ENCODE measurements at places on chromosomes 11 and 22. TPM values are rescaled to one million over a fixed set of nuclear protein-coding genes. Genes with fewer than 3 reads are reported as not detected.

DNA sequence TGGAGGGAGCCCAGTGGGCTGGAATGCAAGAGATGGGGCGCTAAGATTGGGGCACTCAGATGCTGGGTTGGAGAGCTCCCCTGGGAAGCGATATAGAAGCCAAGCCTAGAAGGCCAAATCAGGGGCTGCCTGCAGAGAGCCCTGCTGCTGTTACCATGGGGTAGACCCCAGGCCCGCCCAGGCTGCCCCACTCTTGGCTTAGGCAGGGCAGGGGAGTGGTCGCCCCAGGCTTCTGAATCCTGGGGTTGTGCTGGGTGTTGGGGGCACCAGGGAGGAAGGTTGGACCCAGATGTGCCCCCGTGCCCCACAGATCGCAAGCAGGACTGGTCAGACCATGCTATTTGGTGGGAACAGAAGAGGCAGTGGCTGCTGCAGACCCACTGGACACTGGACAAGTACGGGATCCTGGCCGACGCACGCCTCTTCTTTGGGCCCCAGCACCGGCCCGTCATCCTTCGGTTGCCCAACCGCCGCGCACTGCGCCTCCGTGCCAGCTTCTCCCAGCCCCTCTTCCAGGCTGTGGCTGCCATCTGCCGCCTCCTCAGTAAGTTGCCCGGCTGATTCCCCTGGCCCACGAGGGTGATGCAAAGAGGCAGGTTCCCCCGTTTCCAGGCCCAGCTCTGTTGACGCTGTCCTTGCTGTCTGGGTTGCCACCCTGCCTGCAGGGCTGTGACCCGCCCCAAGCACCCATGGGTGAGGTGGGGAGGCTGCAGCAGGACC, 3.9 kb downstream of the FERMT3 start:
- peaks cover 77% of the 10 kb centered on the region for H3K36me3 ChIP-seq
- no peak for DNase-seq
- H3K27me3 ChIP-seq: no peaks in the 10 kb centered on the region

DNA sequence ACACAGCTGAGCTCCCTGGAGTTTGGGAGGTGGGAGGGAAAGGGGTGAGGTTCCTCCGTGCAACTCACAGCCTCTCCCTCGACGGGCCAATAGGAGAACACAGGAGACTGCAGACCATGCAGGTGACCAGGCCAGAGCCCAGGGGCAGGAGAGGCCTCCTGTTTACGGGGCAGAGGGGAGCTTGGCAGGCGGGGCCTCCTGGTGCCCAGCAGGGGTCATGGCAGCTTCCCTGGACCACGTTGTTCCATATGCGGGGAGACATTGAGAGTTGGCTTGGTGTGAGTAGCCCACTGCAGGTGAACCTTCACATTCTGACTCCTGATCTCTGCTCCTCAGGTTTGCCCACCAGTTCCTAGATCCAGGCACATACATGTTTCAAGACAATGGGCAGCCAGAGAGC, 19.3 kb upstream of the XKR3 start:
- no peak overlapping the region for H3K4me3 ChIP-seq
- peaks cover 3% of the 10 kb centered on the region for H3K27me3 ChIP-seq
- H3K27ac ChIP-seq: no peak overlapping the region
- DNase-seq: no peak
- H3K36me3 ChIP-seq: no peaks in the 10 kb centered on the region

GRCh38 chr22:25666308-25666707, 75.7 kb upstream of the MYO18B start:
- no peak overlapping the region for H3K4me3 ChIP-seq
- H3K27me3 ChIP-seq: no peaks in the 10 kb centered on the region
- H3K4me1 ChIP-seq: peaks cover 9% of the 10 kb centered on the region
- no peak overlapping the region for H3K27ac ChIP-seq
- peaks cover 22% of the 10 kb centered on the region for H3K36me3 ChIP-seq

GRCh38 chr11:130918081-130918480, 1.8 kb upstream of the SNX19 start:
- no peak overlapping the region for H3K4me3 ChIP-seq
- peaks cover 17% of the 10 kb centered on the region for H3K36me3 ChIP-seq
- H3K4me1 ChIP-seq: peaks cover 30% of the 10 kb centered on the region

DNA sequence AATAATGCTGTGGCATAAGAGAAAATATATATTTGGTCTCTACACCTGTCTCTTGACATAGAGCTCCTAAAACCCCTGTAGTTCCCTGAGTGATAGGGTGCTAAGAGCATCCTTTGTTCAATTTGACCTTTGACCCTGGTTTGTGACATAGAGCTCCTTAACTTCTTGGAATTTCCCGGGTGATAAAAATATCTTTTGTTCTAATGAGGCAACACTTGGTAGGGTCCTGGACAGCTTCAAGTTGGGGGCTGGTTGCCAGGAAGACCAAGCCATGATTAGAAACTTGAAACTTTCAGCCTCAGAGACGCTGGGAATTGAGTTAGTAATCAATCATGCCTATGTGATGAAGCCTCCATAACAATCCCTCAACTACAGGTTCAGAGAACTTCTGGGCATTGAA, 105.4 kb downstream of the CASP12 start:
- H3K36me3 ChIP-seq: peaks cover 14% of the 10 kb centered on the region
- H3K4me1 ChIP-seq: peaks cover 5% of the 10 kb centered on the region
- H3K4me3 ChIP-seq: no peak overlapping the region
- DNase-seq: no peak
- H3K27ac ChIP-seq: no peak overlapping the region

DNA sequence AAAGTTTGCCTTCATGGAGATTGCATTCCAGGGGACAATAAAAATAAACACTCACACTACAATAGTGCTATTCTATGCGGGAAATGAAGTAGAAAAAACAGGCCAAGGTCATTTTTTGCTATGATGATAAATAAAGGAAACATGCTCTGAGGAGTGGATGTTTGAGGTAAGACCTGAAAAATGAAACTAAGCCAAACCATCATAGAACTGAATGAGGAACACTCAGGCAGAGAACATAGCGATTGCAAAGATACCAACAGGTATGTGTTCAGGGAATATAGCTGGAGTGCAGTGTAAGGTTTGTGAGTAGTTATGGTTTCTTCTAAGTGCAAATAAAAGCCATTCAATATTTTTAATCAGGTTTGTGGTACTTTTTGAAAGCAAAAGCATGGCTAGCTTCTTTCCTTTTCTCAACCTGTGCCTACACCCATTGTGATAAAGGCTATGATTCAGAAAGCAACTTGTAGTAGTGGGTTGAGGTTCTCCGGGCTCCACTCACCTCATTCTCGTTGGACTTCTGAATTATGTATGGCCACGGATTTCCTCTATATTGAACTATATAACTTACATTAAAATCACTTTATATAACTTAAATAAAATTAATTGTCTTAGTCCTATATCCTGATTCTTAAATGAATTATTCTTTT, 278.2 kb upstream of the CHORDC1 start:
- H3K27ac ChIP-seq: no peak overlapping the region
- H3K36me3 ChIP-seq: no peaks in the 10 kb centered on the region
- H3K27me3 ChIP-seq: no peaks in the 10 kb centered on the region
- no peaks in the 10 kb centered on the region for H3K4me1 ChIP-seq
- DNase-seq: no peak

DNA sequence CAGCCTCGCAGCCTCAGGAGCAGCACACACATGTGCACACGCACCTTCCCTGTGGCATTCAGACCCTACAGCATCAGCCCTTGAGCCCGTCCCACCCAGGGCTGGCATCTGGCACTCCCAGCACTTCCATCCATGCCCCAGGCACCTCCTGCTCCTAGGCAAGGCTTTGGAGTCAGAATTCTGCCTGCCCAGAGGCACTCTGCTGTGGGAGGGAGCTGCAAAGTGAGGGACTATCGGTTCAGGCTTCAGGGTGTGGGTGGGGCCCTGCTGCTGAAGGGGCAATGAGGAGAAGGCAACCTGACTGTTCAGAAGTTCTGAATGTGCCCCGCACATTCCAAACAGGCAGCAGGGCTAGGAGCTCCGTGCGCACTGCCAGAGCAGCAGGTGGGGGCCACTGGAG, 39.7 kb downstream of the NECTIN1 start:
- no peak for DNase-seq
- no peaks in the 10 kb centered on the region for H3K36me3 ChIP-seq
- peaks cover 20% of the 10 kb centered on the region for H3K27me3 ChIP-seq

- no peaks in the 10 kb centered on the region for H3K36me3 ChIP-seq
- no peaks in the 10 kb centered on the region for H3K4me1 ChIP-seq
- no peaks in the 10 kb centered on the region for H3K27me3 ChIP-seq
- no peak for DNase-seq
- no peak overlapping the region for H3K27ac ChIP-seq
These were observed 334.8 kb downstream of the GUCY1A2 start for GRCh38 chr11:106683435-106683834.

Gene CAVIN3
- total RNA-seq: 13.2 TPM

Gene APOBEC3H
- total RNA-seq: 126 TPM

Gene NAV2
- total RNA-seq: 0.53 TPM

Gene NCF4
- 59.9 TPM for total RNA-seq

Gene BEST1
- 0.25 TPM for total RNA-seq

Gene RTL10
- total RNA-seq: 13.3 TPM

Gene BIRC3
- 80.0 TPM for total RNA-seq

Gene ADAMTS8
- not detected for total RNA-seq
